HuH-7 (cell line): ENCODE measurements at places on chromosomes 6 and 20.

DNA sequence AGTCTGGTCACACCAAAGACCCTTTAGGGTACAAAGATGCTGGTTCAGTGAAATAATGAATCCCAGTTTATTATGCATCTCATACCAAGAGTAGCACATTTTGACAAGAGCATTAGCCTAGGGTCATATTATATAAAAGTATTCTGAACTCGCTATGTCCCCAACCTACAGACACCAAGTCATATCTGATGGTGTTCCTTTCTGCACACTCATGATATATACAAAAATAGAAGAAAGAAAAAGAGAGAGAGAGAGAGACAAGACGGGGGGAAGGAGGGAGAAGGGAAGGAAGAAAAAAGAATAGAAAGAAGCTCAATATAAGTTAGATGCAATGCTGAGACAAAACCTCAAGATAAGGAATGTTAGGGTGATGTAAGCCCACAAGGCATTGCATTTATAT is 131.1 kb downstream of the DST start:
- no peak for DNase-seq

DNA sequence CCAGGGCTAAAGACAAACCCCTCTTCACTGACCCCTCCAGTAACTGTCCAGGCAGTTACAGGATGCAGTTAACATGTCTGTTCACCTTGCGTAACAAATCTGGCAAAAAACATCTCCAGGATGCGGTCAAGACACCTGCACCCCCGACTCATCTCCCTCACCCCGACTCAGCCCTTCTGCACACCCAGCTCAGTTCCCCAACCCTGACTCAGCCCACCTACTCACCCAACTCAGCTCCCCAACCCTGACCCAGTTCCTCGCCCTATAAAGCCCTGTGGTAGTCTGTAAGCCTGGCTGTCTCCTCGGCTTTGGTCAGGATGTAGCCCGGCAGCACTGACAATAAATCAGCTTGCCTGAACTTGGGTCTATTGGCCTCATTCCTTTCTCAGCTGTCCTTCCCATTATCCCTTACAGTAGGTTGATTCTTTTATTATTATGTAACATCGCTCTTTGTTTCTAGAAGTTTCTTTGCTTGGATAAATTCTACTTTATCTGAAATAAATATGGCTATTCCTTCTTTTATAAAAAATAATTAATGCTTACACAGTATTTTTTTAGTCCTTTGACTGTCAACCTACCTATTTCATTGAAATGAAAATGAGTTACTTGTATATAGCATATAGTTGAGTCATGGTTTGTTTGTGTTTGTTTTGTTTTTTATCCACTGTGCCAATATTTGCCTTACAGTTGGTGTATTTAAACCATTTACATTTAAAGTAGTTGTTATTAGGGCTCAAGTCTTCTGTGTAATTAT is 12.9 kb upstream of the ADTRP start:
- no peak for DNase-seq

GRCh38 chr20:59784791-59785668 is 148.4 kb downstream of the SYCP2 start:
- DNase-seq: no peak

GRCh38 chr6:88629838-88630494 is 333.5 kb downstream of the RNGTT start:
- DNase-seq: no peak

GRCh38 chr6:69719602-69720193 is 77.1 kb downstream of the LMBRD1 start:
- no peak for DNase-seq

DNA sequence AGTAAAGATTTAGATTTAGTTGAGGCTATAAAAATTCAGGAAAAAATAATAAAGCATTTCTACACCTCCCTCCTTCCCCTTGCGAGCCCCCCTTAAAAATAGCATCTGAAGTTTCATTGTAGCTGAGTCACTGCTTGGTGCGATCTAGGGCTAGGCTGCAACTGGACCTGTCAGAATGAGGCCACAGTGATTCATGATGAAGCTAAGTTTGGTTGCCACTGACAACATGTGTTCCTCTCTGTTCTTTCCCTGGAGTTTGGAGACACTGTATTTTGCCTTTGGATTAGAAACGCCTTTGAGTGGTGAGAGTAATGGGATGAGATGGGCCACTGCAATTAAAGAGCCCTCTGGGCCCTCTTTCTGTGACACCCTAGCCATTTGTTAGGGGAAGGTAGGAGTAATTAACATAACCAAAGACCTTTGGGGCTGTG is 334.1 kb downstream of the NRN1 start:
- DNase-seq: no peak

- no peak for DNase-seq
Observed at GRCh38 chr20:1185316-1185741, 548 bp upstream of the TMEM74B start.

DNA sequence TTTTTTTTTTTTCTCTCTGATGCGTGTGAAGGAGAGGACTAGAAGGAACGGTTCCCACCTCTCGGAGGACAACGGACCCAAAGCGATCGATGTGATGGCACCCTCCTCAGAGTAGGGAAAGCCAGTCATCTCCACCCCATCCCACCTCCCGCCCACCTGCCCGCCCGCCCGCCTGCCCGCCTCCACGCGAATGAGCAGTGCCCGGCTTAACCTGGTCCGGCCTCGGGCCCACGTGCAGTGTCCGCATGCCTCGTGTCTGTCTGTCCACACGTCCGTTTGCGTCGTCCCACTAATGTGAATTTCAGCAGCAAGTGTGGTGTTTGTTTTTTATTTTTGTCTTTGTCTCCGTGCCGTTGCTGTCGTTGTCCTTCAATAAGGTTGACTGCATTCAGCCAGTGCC is 42.1 kb upstream of the MYL9 start:
- DNase-seq: no peak

GRCh38 chr20:62566266-62566665 is 76.0 kb upstream of the SLCO4A1 start:
- no peak for DNase-seq

GRCh38 chr6:102670735-102671134 is 1277.2 kb downstream of the GRIK2 start:
- DNase-seq: no peak

GRCh38 chr6:39881851-39882530 is 52.3 kb downstream of the MOCS1 start:
- DNase-seq: no peak

GRCh38 chr6:14270925-14271788 is 153.6 kb downstream of the CD83 start:
- DNase-seq: no peak

GRCh38 chr20:45320948-45321595 is 13.0 kb upstream of the MATN4 start:
- DNase-seq: no peak

DNA sequence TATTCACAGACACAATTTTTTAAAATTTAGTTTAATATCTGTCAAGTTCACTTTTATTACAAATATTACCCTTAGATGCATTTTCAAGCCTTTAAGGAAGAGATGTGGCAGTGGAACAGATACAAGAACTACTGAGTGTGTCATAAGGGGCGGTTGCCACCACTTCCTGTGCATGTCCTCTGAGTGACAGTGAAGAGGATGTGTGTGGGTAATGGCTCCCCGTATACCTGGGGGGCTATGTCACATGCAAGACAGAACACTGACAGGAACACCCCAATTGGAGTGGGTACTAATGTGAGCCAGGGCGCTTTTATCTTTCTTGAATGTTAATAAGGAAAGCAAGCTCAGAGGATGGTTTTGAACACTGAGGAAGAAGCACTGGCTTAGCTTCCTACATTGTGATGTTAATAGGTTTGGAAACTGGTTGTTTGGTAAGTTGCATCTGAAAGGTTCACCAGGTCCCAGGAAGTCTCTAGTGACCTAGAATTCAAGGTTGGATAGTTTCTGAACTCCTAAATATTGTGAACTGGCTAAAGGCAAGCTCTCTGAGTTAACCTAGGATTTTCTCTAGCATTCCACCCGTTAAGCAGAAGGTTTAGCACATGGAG is 83.4 kb upstream of the ASF1A start:
- DNase-seq: no peak
